Cortex of kidney (tissue), 1 donor: ENCODE measurements at places on chromosomes 2 and 18.

- no peak for DNase-seq
These were observed 973.8 kb upstream of the GYPC start for GRCh38 chr2:125681976-125682805.

DNA sequence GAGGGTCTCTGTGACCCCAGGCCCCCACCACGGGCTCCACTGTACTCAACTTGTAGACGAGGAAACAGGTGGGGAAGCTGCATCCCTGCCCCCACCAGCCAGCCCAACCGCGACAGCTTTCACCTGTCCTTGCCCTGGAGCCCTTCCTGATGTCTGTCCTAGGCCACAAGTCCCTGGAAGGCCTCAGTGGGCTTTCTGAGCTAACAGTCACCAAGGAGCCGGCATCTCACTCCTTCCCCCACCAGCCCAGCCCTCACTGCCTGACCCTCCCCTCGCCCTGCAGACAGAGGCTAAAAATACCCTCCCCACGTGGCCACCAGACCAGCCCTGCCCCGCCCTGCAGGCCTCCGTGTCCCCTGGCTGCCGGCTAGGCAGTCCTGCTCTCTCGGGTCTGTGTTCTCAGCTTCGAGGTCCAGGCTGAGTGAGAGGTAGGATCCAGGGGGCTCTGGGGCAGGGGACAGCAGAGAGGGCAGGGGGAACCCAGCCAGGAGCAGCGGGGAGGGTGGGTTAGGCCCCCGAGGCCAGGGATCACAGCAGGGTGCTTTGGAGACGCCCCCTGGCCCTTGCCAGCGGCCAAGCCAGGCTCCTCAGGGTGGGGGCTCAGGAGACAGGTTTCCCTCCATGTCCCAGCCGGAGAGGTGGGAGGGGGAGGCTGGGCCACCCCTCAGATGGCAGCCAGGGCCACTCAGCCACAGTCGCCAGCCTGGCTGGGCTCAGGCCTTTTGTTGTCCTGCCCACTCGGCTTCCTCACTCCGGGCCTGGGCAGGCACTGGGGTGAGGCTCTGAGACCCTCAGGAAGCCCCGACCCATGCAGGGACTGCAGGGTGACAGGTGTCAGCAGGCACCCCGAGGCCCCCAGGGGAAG, at the start of gene KLHL30:
Gene KLHL30 (plus strand): TSS at position 338 of the 865 bp plus-strand sequence. CDS start 2,087 bp downstream, outside the sequence.
- DNase-seq = no peak

- no peak for DNase-seq
These were observed 17.3 kb downstream of the PPP1CB start for GRCh38 chr2:28768952-28769351.

- DNase-seq = no peak
These were observed 87.7 kb upstream of the LYPD1 start for GRCh38 chr2:132757676-132758075.

- DNase-seq = no peak
These were observed 95.4 kb upstream of the BCL2L11 start for GRCh38 chr2:111025288-111025687.

DNA sequence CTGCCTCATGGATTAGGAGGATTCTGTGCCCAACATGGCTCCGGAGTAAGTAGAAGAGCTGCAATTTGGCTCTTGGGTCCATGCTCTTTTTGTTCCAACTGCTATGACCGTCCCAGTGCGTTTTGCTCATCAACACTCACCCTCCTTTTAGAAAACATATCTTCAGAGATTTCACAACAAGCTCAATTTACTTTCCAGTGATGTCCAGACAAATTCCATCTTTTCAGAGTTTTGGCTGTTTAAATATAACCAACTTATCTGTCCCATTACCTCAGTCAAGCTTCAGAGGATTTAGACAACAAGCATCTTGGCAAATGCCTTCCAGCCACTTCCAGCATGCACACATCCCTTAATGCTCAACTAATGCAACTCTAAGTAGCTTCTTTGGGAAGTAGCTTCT, 6.9 kb upstream of the SLC14A2 start:
- no peak for DNase-seq

GRCh38 chr2:186516396-186516795, 30.3 kb downstream of the ZC3H15 start:
- no peak for DNase-seq

GRCh38 chr2:182426082-182426917, 536 bp downstream of the PDE1A start:
- DNase-seq = no peak

DNA sequence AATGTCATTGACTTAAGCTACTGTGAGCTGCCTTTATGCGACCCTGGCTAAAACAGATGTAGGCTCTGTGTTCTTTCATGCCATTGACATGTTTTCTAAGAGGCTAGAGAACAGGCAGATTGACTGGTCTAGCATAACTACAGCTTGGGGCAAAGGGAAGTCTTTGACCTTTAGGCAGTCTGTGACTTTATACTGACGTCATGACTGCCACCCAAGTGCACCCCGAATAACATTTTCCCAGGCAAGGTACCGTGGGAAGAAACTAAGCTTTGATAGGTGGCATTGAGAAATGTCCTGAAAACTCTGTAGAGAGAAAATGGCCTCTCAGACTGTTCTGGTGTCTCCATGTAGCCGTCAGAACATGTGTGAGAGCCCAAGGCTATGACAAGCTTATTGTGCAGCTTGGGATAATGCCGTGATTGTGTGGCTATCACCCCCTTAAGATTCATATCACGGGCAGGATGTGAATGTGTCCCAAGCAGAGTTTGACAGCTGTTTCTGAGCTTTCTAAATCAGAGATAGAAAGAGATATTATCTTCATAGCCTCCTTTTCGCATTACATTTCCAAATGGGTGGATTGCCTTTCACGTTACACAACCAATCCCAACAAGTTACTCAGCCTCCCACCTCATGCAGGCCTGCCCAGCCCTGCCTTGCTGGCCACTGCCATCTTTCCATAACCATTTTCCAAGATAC, 672.2 kb upstream of the ACVR2A start:
- DNase-seq = no peak

DNA sequence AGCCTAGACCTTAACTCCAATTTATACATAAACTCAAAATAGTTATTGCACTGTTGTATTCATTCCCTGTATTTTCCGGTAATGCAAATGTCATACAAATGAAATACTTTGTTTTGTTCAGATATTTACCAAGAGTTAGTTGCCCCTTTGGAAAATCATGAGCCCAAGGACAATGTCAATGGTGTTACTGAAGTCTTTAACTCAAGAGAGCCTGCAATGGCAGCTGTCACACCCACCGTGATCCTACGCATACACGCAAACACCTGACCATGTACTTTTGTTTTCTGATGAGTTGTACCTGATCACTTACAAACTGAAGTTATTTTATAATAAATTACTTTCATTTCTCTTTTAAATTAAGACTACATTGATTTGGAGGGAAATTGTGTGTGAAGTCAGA, 11.7 kb upstream of the WIPF1 start:
- no peak for DNase-seq

- no peak for DNase-seq
These were observed 13.8 kb downstream of the MLPH start for GRCh38 chr2:237500681-237501424.

- DNase-seq = no peak
These were observed 43.5 kb downstream of the ARMC9 start for GRCh38 chr2:231241755-231242507.

DNA sequence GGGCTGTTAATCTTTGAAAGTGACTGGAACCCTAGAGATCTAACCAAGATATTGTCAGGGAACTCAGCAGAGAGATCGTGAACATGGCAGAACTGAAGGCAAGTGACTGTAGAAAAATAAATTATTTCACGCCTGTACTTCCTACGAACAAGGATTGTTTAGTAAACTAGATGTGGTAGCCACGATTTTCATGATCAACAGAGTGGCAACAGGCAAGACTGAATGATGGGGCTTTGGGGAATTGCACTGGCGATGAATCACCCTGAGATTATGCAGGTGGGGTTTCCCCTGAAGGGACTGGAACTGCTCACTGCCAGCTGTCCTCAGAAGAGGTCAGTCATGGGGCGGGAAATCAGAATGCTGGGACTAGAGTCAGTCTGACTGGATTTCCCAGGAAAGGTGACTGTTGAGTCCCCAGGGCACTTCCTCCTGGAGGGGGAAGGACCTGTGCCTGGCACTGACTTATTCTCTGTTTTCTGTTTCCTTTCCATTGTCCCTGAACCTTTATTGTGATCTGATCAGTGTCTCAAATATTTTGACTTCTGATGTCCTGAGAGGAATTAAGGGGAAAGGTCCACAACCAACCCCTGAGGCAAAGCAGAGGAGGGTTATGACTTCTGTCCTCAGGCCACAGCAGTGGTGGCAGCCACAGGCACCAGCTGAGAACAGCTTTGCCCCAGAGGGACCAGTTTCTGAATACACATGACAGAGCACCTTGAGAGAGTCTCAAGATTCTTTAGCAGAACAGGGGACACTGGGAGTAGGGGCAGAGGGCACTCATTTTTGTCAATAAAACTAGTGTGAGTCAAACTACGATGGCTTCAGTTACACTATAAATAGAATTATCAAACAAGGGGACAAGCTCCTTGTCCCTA, 70.0 kb downstream of the NAB1 start:
- no peak for DNase-seq

DNA sequence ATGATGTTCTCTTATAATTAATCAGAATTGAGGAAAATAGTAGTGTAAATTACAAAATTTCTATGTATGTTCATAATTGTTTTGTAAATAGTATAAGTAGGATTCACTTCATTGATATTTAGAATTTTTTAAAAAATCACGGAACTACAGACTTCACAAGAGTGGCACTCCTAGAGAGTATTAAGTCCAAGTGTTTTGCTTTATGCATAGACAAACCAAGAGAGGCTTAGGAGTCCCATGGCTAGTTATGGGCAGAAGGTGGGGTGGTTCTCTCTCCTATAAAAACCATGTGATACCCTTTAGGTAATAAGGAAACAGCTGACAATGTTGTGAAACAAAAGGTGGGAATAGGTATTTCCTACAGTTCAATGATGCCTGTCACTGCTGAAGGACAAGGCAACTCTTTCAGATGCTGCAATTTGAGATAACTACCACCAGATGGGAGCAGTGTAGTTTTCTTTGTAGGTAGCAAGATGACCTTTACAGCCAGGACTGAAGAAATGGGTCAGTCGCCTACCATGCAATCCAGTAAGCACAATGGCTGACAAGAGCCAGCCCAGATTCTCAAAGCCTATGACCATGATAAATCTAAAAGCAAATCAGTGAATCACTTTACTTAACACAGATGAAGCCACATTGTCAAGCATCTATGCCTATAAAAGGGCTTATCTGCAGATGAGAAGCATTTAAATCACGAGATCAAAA, 83.9 kb downstream of the AAK1 start:
- DNase-seq = no peak

- no peak for DNase-seq
These were observed 98.6 kb downstream of the GALNT1 start for GRCh38 chr18:35680139-35680551.

- DNase-seq = no peak
These were observed 889 bp downstream of the ANKRD29 start for GRCh38 chr18:23661735-23662308.

GRCh38 chr18:30440351-30440750, 602.2 kb downstream of the DSC3 start:
- no peak for DNase-seq

GRCh38 chr2:166610180-166610912, 116.3 kb upstream of the SCN7A start:
- DNase-seq = no peak

DNA sequence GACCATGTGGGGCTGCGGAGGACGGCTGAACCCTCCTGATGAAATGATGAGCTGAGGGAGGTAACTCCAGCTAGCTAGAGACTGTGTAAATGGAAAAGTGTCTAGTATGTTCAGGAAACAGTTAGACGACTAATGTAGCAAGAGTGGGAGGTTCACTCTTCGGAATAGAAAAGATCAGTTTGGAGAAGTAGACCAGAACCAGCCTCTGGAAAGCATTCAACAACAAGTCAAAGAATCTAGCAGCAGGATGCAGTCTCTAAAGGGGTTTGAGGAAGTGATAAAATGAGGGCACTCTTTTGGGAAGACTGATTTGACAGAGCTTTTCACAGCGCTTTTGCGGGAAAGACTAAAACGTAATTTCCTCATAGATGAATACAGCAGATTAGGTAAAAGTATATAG, 79.6 kb downstream of the GAREM1 start:
- DNase-seq = no peak

DNA sequence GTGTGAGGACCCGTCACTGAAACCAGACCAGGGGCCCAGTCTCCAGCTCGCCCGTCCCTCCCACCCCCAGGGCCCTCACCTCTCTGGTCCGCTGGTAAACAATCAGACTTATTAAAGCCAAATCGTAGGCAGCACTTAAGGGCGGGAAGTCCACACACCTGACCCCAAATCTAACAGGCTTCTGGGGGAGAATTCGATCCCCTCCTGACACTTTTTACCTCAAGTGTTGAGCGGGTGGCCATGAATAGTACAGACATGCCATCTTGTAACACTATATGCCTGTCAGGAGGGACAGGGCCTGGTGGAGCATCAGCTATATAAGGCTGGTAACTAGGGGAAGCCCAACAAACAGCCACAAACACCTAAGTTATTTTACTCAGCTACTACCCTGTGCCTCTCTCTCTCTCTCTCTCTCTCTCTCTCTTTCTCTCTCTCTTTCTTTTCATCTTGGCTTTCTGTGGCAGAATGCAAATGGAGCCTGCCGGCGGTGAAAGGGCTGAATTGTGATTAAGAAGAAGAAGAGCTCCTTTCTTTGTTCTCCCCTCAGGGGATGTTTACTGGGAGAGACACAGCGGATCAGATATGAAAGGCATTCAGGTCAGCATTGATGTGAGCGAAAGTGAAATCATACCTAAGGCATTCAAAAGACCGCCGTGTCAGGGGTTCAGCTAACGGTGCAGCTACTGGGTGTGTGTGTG, 9.5 kb downstream of the ZEB2 start:
- no peak for DNase-seq

- DNase-seq = no peak
These were observed 69.9 kb downstream of the TMEM247 start for GRCh38 chr2:46549166-46549844.

GRCh38 chr18:22800551-22800951, 132.6 kb upstream of the RBBP8 start:
- DNase-seq = no peak

GRCh38 chr2:6510532-6510931, 355.2 kb downstream of the CMPK2 start:
- DNase-seq = no peak

- no peak for DNase-seq
These were observed 64.8 kb downstream of the ARMC9 start for GRCh38 chr2:231263118-231263831.

DNA sequence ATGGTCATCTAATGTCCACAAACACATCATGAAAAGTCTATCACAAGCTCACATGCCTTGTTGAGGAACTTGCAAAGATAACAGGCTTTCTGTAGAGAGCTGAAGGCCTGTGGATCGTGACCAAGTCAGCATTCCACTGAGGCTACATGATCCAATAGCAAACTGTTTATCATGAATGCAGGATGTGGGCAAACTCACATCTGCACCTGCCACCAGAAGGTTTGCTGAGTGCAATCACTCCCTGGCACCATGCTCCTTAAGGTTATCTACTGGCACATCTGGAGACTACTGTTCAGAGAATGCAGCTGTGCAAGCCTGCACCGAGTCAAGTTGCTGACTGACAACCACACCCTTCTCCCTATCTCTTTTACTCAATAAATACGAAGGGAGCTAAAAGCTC, 67.3 kb upstream of the ACAA2 start:
- no peak for DNase-seq

GRCh38 chr2:172293952-172294351, 133.4 kb upstream of the ITGA6 start:
- DNase-seq = no peak
